ENCODE measurements at places on chromosomes 12 and 14.
A peak's percentile ranks its signal among the peaks of the same experiment; 100 is the strongest.

- DNase-seq: peak; percentile 84
Measured at GRCh38 chr12:22410486-22410885, 76.0 kb upstream of the ST8SIA1 start.

GRCh38 chr14:104694991-104695659 lies 5.7 kb downstream of the INF2 start:
- no peak for DNase-seq

DNA sequence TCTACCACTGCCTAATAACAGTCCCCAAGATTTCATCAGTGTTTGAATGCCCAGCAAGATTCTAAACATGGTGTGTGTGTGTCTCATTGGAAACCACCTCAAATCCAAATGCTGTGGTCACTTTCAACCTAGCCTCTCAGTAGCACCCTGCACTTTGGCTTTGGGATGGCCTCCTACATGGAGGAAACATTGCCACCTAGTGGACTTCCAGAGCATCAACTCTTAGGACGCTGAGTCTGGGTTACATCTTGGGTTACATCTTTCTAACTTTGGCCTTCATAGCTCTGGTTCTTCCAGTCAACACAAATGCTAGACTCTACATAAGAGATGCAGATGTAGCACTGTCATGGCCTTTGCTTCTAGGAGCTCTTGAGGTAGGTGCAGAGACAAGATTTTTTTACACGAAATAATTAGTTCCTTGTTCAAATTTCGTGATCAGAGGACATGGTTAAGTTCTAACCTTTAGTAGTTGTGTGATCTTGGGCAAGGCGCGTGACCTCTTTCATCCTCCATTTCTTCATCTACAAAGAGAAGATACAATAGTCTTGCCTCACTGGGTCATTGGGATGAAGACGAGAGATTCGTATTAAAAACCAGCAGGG lies 113.5 kb upstream of the VASH1 start:
- DNase-seq: peak; percentile 44

DNA sequence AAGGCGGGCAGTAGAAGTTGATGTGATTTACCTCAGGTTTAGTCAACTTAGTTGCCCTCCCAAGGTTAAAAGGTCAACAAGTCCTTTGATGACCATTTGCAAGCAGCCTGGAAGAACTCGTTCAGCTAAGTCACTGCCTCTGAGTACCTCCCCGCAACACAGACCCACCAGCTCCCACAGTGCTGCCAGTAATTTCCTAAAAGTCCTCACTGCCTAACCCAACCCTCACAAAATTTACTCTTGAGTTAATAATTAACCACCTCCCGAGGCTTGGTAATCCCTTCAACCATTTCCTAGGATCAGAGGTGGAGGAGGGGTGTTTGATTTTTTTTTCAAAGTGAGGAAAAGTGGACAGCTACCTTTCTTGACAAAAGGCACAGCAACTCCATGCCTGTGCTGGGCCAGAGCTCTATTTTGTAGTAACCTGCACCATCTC lies 55.8 kb downstream of the MAP3K9 start:
- peak; percentile 90 for DNase-seq

- no peak for DNase-seq
Measured at GRCh38 chr12:124055066-124055465, 82.1 kb downstream of the ZNF664 start.

DNA sequence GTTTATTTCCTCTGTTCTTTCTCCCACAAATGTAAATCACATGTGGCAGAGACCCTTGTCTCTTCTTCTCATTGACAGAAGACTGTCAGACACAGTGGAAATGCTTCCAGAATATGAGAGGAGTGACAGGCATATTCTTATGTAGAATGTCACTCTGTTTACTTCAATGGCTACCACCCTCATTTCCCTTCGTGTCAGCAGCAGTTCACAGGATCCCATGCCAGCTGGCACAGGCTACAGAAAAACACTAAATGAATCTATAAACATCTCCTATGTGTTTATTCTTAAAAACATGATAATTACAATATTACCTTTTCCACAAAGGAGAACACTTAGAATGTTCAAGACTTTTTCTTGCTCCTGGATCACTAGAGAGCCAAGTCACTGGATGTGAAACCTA lies 183.8 kb upstream of the CNTN1 start:
- no peak for DNase-seq

DNA sequence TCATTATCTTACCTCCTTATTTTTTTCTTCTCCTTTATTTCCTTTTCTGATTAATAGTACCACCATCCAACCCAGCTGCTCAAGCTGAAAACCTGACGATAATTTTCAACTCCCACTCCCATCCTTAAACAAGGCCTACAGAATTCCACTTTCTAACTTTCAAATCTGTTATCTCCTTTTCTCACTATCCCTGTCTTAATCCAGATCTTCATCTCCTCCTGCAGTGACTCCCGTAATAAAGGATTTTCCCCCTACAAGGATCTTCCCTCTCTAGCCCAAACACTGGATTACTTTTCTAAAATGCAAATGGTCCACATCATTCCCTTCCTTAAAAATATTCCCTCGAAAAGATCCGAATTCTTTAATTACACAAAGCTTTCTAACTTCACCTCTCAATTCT lies 1.5 kb downstream of the TRAPPC6B start:
- DNase-seq: no peak

GRCh38 chr12:118334241-118334640 lies 38.5 kb downstream of the TAOK3 start:
- DNase-seq: no peak

- no peak for DNase-seq
Measured at GRCh38 chr12:124915239-124916236, 1.1 kb upstream of the UBC start.

DNA sequence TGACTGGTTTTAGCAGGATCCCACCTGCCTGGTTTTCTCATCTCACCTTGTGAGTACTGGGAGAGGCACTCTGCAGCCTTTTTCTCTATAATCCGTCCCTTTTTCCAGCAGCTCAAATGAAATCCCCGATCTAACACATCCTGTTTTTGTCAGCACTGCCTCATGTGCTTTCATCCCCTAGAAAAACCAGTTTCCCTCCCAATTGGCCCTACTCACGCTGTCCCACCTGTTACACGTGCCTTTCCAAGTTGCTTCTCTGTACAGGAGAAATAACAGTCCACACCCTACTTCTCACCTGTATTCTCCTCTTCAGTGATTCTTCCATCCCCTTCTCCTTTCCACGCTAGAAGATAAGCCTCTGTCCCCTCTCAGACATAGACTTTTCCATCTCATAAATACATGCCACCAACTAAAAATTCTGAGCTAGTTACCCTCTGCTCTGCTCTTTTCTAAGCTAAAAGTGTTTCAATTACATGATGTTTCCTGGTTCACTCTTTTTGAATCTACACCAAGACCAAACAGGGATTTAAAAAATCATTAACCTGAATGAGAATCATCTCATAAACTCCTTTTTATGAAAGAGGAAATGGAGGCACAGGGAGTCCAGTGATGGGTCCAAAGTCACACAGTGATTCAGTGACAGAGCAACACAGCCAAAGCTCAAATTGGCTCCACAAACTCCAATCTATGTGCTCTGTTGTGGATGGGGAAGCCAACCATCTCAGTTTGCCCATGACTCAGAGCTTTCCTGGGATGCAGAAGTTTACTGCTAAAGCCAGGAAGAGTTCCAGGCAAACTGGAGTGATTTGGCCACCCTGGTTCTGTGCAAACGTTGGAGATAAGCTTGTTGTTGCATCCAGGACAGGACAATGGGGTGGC lies 240.0 kb upstream of the TMEM132C start:
- DNase-seq: no peak
